ENCODE measurements at places on chromosomes 7 and 10. TPM values are rescaled to one million over a fixed set of nuclear protein-coding genes. Genes with fewer than 3 reads are reported as not detected.

Gene ZP3
- total RNA-seq: 2.0 TPM

Gene SPDYE1
- not detected for total RNA-seq

DNA sequence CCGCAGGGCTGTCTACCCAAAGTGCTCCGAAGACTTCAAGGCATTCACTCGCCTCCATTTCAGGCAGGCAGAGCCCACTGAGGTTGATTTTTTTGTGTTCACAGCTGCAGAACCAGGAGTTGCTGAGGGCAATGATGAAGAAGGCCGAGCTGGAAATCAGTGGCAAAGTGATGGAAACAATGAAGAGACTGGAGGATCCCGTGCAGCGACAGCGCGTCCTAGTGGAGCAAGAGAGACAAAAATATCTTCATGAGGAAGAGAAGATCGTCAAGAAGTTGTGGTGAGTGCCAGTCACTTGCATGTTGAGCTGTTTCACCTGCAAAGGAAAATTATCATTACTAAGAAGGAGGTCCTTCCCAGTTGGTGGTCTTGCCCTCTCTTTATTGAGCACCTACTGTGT, 210.5 kb downstream of the ARHGAP21 start:
- H3K27ac ChIP-seq: no peak overlapping the region
- H3K4me3 ChIP-seq: no peak overlapping the region
- no peak for DNase-seq
- no peaks in the 10 kb centered on the region for H3K36me3 ChIP-seq

GRCh38 chr10:78375854-78376785, 342.5 kb downstream of the RPS24 start:
- no peak overlapping the region for H3K4me3 ChIP-seq
- DNase-seq: peak; percentile 28
- no peaks in the 10 kb centered on the region for H3K36me3 ChIP-seq
- no peaks in the 10 kb centered on the region for H3K27me3 ChIP-seq
- no peak overlapping the region for H3K27ac ChIP-seq

GRCh38 chr10:132542086-132542775, 4.6 kb downstream of the INPP5A start:
- H3K36me3 ChIP-seq: no peaks in the 10 kb centered on the region
- DNase-seq: peak; percentile 70
- no peak overlapping the region for H3K4me3 ChIP-seq
- no peak overlapping the region for H3K27ac ChIP-seq
- no peaks in the 10 kb centered on the region for H3K4me1 ChIP-seq
- H3K27me3 ChIP-seq: no peaks in the 10 kb centered on the region

DNA sequence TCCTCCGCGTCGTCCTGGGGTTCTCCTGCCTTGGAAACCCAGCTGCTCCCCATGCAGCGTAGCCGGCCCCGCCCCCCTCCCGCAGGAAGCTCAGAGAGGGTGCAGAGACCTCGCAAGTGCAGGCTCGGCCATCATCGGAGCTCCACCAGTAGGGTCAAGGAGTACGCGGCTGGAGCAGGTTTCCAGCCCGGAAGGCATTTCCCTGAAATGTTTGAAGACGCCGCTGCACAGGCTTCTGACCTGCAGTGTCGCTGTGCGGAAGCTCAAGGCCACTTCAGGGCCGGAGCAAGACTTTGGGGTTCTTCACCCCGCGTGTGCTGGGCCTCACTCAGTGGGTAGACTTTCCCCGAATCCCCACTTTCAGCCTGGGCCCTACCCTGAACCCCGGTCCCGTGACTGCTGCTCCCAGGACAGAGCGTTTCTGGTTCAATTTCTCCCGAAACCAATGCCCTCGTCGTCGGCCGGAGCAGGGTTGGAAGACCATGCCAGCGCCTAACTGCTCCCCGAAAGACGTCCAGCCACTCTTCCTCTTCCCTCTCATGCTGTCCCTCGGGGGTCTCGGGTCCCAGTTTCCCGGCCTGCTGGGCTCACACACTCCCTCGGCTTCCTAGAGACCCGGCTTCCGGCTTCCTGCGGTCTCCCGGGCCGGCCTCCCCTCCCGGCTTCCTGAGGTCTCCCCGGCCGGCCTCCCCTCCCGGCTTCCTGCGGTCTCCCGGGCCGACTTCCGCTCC, 52.1 kb downstream of the INSIG1 start:
- no peak overlapping the region for H3K4me3 ChIP-seq
- no peaks in the 10 kb centered on the region for H3K27me3 ChIP-seq
- H3K36me3 ChIP-seq: no peaks in the 10 kb centered on the region
- DNase-seq: no peak

DNA sequence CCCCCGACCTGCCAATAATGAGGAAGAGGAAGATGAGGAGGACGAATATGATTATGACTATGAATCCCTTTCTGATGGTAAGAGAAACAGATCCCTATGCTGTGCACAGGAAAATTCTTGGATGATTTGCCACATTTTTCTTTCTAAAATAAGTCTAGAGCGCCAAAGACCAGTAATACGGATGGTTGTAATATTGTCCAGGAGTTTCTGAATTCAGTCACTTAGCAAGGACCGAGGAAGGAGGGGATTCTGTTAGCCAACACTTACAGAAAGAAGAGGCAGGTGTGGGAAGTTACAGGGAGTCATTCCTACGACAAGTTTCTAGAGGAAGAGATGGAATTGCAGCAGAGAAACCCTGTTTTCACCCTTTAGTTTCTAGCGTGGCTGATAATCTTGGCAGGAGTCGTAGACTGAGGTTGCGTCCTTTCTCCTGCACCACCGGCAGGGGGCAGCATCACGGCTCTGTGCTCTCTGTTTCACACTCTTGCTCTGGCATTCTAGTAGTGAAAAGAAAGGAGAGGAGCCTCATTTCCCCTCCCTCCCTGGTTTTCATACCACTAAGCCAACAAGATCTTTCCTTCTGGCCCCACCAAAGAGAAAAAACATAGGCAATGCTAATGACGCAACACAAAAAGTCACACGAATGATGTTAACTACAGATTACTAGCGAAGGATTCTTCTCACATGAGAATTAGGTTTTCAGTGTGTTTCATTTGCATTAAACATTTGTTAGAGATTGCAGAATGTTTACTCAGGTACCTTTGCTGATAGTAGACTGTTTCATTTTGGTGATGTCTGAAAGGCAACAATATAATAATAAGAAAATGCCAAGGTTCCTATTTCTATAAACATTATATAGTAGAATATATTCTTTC, 82.7 kb downstream of the NOC3L start:
- H3K4me3 ChIP-seq: no peak overlapping the region
- no peaks in the 10 kb centered on the region for H3K27me3 ChIP-seq
- H3K27ac ChIP-seq: no peak overlapping the region
- DNase-seq: peak; percentile 85
- H3K4me1 ChIP-seq: no peaks in the 10 kb centered on the region

DNA sequence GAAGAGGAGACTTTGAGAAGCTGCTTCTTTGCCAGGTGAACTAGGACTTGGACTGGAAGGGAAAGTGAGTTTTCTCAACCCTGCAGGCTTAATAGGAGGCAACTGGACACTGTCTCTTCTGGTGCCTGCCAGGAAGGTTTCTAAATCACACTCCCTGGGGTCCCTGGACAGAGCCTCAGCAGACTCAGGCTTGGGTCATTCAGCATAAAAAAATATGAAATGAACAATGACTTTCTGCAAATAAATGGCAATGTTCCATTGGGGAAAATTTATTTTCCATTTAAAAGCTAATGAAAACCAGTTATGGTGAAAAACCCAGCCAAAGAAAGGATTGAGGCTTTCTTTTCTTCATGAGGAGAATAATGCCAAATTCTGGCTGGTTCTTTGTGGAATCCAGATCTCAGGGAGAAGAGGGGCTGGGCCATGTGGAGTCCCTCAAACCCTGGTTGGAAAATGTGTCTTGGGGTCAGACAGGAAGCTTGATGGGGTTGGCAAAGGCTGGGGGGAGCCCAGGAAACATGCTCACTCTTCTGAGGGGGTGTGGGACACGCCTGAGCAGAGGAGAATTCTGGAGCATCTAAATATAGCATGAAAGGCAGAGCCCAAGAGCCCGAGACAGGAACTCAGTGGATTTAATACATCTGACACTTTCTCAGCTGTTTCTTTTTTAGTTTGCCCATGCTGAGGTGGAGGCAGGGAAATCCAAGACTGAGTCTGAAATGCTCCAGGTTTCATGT, 65.2 kb upstream of the EMX2 start:
- no peaks in the 10 kb centered on the region for H3K4me1 ChIP-seq
- no peaks in the 10 kb centered on the region for H3K36me3 ChIP-seq
- H3K4me3 ChIP-seq: no peak overlapping the region
- H3K27ac ChIP-seq: no peak overlapping the region

Data from aorta (tissue), 5 donors.